ENCODE measurements at places on chromosomes 7 and 10.
A peak's percentile ranks its signal among the peaks of the same experiment; 100 is the strongest.

DNA sequence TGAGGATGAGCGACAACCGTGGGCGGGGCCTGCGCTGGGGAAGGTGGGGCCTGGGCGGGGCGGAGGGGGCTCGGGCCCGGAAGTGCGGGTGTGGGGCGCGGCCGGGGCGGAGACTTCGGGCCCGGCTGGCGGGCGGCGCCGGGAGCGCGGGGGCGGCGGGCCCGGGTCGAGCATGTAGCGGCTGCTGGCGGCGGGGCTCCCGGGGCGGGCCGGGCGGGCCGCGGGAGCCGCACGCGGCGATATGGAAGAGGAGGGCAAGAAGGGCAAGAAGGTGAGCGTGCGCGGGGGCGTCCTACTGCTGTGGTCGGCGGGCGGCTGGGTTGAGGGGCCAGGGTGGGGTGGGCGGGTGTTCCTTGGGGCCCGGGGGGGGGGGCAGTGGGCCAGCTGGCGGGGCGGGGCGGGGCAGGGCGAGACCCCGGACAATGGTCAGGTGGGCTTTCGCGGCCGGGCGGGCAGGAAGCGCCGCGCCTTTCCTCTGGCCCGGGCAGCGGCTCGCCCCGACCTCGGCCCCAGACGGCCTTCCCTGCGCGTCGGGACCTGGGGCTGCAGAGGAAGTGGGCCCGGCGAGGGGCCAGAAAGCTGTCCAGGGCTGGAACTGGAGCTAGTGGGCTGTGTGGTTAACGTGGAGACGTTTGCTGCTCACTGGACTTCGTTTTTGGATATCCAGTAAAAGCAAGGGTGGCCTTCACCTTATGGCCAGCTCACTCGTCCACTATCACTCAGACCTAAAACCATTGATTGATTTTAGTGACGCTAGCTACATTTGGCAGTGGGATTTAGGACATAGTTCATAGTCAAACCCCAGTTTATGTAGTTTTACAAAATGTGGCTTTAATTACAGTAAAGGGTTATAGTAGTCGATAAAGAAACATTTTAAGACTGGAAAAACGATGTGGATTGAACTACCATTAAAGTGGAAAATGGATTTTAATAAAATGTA is at the start of gene CCM2:
Gene CCM2, plus strand, starts transcription at position 109 of the 940 bp plus-strand sequence. Its CDS starts 133 bp downstream, at position 242.
- DNase-seq: peak; percentile 54

DNA sequence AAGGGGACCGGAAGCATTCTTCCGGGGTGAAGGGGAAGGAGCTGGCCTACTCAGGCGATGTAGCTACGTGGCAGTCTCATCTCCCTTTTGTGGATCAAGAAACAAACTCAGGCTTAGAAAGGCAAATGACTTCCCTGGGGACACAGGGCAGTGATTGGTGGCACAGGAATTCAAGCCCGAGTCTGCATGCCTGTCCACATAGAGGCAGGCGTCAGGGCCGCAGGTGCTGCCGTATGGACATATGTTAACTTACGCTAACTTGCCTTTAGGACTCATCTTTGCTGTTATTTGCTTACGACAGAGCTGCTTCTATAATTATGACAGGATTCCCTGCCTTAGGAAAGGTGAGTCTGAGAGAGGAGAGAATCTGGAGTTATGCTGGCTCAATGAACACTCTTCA is 42.3 kb upstream of the KLF6 start:
- DNase-seq: no peak

DNA sequence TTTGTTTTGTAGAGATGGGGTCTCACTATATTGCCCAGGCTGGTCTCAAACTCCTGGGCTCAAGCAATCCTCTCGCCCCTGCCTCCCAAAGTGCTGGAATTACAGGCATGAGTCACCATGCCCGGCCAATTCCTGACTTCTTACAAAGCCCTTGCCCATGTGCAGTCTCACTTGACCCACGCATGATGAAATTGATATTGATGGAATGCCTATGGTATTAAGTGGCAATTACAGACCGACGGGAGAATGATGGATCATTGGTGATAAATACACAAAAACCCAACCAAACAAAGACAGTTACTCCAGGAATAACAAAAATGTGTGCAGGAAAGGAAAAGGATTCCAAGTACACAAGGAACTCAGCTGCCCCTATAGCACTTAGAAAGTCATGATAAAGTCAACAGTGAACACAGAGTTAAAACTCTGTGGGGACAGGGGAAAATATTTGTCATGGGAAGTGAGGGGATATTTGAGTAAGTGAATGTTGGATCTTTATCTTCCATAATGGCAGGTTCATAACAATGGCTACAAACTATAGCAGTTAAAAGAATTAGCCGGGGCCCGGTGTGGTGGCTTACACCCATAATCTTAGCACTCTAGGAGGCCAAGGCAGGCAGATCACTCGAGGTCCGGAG is 21.6 kb downstream of the HIP1 start:
- no peak for DNase-seq

- DNase-seq: no peak
These were observed 407.7 kb downstream of the SH2D4B start for GRCh38 chr10:80945264-80945880.

- DNase-seq: no peak
These were observed 25.0 kb upstream of the TAX1BP1 start for GRCh38 chr7:27714831-27715444.

DNA sequence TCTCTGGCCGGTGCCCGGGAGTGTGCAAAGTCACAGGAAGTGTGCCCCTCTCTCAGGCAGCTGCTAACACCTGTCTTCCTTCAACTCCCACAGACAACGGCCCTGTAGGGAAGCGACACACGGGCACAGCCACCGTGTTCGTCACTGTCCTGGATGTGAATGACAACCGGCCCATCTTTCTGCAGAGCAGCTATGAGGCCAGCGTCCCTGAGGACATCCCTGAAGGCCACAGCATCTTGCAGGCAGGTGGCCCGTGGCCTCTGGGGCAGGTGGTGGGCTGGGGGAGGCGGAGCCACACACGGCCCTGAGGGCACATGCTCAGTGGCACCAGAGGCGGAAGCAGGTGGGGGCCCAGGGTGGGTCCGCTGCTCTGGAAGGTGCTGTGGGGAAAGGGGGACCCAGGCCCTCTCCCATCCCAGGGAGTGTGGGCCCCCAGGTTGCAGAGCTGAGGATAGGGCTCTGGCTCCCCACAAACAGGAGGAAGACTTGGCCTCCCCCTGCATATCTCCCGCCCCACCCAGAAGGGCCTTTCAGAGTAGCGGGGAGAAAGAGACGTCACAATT is 6.9 kb downstream of the C10orf105 start:
- no peak for DNase-seq

DNA sequence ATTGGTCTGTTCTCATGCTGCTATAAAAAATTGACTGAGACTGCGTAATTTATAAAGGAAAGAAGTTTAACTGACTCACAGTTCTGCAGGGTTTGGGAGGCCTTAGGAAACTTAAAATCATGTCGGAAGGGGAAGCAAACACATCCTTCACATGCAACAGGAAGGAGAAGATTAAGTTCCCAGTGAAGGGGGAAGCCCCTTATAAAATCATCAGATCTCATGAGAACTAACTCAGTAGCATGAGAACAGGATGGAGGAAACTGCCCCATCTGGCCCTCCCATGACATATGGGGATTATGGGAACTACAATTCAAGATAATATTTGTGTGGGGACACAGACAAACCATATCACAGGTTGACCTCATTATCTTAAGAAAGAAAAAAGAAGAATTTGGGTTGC is 134.5 kb downstream of the PPP1R3A start:
- DNase-seq: no peak

All from esophagus squamous epithelium (tissue), 5 donors.